ENCODE measurements at places on chromosomes 13 and 19.

DNA sequence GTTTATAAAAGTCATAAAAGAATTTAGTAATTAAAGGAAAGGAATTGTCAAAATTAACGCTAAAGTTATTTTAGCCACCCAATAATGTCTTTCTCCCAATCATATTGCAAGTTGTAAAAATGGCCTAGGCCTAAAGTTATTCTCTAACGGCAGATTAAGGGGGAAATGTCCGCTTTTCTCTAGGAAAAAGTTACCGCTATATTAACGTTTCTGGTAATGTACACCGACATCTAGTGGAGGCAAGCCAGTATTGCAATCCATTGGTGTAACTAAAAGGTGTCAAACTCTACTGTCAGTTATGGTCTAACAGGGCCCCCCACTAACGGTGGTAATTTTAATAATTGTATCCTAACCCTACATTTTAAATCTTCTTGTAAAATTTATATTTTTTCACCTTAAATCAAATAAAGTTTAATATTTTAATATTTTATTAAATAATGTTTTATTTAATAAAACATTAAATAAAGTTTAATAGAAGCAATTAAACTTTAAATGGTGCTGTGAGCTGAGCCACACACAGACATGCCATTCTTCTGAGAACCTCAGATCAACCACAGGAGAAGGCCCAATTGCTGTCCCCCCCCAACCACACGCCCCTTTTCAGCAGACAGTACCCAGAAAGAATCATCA, 35.9 kb upstream of the ZSCAN5A start:
- DNase-seq: peak; percentile 17

- no peak for DNase-seq
Measured at GRCh38 chr19:4671185-4671851, 1.2 kb upstream of the MYDGF start.

- no peak for DNase-seq
Measured at GRCh38 chr13:66071029-66071428, 1159.1 kb downstream of the PCDH9 start.

DNA sequence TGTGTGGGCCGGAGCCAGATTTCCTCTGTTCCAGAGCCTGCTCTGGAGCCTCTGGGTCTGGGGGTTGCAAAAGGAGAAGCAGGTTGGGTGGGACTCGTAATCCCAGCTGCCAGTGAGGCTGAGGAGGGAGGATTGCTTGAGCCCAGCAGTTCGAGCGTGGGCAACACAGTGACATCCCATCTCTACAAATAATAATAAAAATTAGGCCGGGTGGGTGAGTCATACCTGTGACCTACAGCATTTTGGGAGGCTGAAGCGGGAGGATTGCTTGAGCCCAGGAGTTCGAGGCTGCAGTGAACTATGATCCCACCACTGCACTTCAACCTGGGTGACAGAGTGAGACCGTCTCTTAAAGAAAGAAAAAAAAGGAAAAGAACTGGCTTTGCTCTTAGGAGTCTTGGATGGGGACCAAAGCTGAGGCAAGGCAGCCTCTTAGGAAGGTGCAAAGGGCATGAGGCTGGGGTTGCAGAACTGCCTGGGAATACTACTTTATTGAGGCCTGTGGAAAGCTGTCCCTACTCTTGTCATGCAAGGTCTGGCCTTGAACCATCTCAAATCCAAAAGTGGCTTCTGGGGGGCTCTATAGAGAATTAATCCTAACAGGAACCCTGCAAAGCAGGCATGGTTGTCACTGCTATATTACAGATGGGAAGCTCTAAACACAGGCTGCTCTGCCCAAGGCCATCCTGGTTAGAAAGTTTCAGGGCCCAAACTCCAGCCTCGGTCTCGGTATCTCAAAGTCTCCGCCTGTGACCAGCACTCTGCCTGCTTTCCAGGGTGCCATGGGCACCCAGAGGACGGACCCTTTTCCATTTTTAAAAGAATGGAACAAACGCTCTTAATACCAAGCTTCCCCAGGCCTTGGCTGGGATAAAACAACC, 880 bp upstream of the C19orf12 start:
- no peak for DNase-seq

- DNase-seq: no peak
Measured at GRCh38 chr13:92259523-92259922, 861.1 kb downstream of the GPC5 start.
